EL (cell line): ENCODE measurements at places on chromosomes 2 and 18.

GRCh38 chr18:35334821-35335220, 9.4 kb downstream of the ZNF24 start:
- peak; percentile 61 for DNase-seq

- peak; percentile 64 for DNase-seq
Measured at GRCh38 chr2:215536510-215536909, 100.6 kb upstream of the FN1 start.

DNA sequence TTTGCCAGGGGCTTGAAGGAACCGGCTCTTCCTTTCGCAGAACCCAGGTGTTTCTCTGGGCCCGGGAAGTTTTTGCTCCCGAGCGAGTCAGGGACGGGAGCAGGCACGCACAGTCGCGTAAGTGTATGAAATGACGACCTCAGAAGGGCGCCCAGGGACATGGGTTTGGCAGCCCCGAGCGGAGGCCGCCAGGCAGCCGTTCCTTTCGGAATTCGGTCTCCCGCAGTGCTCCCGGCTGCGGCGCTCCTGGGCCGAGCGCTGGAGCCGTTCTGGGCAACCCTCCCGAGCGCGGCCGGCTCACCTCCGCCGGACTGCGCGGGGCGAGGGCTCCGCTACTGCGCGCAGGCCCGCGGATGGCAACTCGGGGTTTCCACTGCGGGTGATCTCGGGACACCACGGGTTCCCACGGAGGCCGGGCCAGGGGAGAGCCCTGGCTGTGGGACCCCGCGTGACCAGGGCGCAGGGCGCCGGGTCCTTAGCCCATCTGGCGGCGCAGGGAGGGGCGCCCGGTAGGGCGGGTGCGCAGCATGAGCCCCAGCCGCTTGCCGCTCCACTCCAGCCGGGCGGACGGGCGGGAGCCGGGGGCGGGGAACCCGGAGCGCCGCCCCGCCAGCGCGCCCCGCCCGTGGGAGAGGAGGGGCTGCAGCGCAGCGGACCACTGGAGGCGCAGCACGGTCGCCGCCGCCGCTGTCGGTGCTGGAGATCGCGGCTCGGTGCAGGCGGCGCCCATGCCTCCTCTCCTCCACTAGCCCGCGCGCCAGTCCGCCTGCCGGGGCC, at the start of gene OSBPL6:
Gene OSBPL6, plus strand, starts transcription at position 690 of the 777 bp plus-strand sequence. CDS start 111,673 bp downstream, outside the sequence.
- DNase-seq: peak; percentile 86

DNA sequence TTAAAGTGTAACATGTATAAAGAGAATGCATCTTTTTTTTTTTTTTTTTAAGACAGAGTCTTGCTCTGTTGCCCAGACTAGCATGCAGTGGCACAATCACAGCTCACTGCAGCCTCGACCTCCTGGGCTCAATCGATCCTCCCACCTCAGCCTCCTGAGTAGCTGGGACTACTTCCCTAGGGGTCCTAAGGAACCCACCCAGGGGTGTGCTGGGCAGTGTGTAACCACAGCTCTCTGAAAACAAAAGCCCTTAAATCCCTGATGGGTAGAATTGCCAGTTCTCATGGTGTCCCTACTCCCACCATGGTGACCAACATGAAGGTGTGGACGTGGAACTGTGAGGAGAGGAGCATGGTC, 105.6 kb upstream of the ST3GAL5 start:
- DNase-seq: no peak

- DNase-seq: no peak
Measured at GRCh38 chr2:168480356-168480755, 24.3 kb downstream of the CERS6 start.

DNA sequence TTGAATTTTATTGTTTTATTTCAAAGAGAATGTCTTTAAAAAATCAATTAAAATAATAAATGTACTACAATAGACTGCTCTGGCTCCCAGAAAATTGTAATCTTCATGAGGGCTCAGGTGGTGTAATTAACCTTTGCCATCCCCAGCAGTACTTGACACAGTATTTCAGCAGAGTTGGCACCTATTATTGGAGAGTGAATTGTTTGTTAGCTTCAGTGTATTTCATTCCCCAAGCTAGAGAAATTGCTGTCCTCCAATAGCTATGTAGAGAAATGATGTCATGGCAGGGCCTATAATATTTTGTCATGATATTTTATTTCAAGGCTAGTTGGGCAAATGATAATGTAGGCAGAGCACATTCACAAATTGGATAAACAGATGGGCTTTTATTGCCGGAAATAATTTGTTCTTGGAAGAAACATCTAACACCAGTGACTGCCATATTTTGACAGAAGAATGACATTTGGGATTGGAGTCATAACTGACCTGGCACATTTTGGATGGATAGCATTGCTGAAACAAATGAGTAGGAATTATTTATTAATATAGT, 712.0 kb upstream of the NXPH2 start:
- DNase-seq: no peak

- DNase-seq: no peak
Measured at GRCh38 chr2:196441527-196441926, 198.0 kb upstream of the CCDC150 start.

DNA sequence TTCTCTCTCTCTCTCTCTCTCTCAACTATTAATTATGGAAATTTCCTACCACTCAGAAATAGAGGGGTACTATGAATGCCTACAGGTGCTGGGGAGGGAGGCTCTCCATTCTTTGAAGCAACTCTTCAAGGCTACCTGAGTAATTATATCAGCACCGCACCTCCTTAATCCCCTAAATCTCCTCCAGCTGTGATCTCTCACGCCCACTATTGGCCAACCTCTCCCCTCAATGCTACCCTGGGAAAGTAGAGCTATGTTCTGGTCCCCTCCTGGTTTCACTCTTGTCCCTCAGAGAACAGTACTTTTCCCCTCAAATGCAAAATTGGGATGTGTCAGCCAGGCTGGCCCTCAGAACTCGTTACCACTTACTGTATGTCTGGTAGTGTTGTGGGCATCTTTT, 1.6 kb downstream of the MOCOS start:
- DNase-seq: no peak

GRCh38 chr18:62523631-62524439, 1.0 kb downstream of the ZCCHC2 start:
- DNase-seq: peak; percentile 52

GRCh38 chr2:43737097-43737854, 36.6 kb upstream of the DYNC2LI1 start:
- DNase-seq: peak; percentile 93

DNA sequence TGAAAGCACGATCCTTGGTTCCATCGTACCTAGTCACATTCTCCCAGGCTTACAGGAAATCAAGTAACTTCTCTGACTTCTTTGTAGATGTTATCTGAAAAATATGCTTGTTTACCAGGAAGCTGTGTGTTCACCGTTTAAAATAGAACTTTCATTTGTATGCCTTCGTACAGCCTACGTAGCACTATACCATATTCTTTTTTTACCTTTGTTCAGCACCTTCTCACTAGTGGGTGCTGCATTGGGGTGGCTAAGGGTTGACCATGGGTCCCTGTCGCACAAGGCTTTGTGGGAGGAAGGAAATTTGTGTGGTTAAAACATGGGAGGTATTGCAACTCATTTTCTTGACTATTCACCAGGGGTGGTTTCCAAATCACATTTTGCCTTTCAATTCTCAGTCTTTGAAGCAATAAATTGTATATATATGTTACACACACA, 16.6 kb downstream of the MALT1 start:
- DNase-seq: no peak

DNA sequence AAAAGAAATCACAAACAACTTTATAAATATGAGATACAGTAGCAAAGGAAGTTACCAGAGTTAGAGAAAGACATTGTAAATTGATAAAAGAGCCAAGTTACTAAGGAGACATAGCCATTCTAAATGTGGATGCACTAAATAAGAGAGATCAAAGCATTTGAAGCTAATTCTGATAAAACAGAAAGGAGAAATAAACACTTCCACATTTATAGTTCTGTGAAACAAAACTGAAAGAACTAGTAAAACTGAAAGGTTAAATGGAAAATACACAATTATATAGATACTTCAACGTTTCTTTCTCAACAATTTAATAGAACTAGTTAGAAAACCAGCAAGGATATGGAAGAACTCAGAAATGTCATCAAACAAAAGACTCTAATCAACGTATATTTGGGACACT, 309.0 kb upstream of the CDH2 start:
- no peak for DNase-seq

DNA sequence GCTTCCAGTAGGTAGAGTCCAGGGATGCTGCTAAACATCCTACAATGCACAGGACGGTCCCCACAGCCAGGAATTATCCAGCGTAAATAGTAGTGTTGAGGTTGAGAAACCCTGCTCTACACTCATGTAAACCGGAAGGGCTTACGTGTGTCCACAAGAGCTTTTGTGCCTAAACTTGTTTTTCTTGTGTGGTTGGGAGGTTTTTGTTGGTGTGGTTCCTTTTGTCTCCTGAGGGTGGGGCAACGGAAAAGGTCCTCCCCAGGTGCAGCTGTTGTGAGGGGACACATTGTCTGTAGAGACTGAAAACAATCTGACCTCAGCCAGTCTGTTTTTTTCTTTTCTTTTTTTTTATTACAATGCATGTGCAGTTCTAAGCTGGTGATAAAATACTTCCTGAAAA, 72.7 kb upstream of the MGAT5 start:
- no peak for DNase-seq

GRCh38 chr2:21372654-21373053, 248.9 kb downstream of the TDRD15 start:
- peak; percentile 10 for DNase-seq

- no peak for DNase-seq
Measured at GRCh38 chr2:164620457-164620856, 825 bp downstream of the GRB14 start.

GRCh38 chr2:224428787-224429440, 27.0 kb upstream of the FAM124B start:
- DNase-seq: no peak

- peak; percentile 30 for DNase-seq
Measured at GRCh38 chr18:63779386-63779785, 4.2 kb downstream of the SERPINB7 start.

GRCh38 chr2:177334940-177335543, 57.5 kb upstream of the AGPS start:
- peak; percentile 52 for DNase-seq

- DNase-seq: peak; percentile 31
Measured at GRCh38 chr2:210198326-210198725, 26.9 kb downstream of the ACADL start.

DNA sequence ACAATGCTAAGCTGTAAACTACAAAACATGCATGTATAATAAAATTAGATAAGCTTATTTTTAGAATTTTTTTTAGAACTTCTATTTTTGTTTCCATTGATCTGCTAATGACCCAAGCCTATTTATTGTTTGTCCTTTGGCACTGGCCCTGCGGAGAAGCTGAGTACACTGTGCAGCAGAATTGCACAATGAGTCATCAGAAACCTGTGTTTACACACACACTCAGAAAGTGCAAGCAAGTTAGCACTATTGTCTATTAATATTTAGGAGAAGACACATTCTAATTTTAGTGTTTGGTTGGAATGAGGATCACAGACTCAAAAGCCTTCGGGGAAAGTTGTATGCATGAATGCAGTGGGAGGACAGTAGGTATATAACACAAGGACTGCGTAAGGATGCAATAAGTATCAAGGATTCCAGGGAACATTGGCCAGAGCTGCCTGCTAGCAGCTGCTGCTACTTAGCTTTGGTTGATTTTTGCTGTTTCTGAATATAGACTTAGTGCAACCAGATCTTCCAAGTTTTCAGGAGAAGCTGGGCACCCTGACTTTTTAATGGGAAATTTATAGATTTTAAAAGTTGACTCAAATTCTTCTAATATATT, 128.2 kb downstream of the KCNH7 start:
- no peak for DNase-seq

- DNase-seq: no peak
Measured at GRCh38 chr2:177283906-177284305, 19.4 kb upstream of the NFE2L2 start.

DNA sequence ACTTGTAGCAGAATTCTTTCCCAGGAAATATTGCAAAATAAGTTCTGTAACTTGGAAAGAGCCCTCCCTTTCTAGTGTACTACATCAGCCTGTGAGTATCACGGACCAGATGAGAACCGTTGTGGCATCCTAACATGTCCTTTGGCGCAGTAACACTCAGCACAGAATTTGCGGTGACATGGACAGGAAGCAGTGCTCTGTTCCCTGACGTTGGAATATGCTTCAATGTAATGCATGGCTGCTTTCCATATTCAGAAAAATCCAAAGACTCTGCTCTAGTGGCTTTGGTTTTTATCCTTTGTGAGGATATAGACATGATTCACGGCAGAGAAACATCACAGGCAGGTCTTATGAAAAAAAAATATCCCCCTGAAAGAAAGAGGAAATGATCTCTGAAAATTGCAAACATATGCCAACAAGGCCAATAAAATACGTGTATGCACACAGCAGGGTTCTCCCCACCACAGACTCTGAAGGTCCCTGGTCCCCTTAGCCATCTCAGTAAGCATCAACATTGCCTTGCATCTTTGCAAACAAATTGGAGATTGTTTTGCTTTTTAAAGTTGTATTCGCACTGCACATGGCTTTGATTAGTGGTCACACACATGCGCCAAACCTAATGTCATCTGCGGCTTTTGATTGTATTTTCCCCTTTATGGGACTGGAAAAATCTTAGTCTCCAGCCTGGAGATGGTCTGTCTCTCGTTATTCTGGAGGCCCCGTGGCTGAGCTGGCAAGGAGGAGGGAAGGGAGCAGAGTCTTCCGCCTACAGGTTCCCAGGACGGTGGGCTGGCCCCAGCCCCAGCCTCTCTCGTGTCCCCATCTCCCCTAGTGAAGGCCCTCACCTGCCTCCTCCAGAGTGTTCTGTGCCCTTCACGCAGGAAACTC, 122.9 kb downstream of the COPS8 start:
- DNase-seq: peak; percentile 86

GRCh38 chr2:13252615-13253014, 535.9 kb downstream of the TRIB2 start:
- no peak for DNase-seq

DNA sequence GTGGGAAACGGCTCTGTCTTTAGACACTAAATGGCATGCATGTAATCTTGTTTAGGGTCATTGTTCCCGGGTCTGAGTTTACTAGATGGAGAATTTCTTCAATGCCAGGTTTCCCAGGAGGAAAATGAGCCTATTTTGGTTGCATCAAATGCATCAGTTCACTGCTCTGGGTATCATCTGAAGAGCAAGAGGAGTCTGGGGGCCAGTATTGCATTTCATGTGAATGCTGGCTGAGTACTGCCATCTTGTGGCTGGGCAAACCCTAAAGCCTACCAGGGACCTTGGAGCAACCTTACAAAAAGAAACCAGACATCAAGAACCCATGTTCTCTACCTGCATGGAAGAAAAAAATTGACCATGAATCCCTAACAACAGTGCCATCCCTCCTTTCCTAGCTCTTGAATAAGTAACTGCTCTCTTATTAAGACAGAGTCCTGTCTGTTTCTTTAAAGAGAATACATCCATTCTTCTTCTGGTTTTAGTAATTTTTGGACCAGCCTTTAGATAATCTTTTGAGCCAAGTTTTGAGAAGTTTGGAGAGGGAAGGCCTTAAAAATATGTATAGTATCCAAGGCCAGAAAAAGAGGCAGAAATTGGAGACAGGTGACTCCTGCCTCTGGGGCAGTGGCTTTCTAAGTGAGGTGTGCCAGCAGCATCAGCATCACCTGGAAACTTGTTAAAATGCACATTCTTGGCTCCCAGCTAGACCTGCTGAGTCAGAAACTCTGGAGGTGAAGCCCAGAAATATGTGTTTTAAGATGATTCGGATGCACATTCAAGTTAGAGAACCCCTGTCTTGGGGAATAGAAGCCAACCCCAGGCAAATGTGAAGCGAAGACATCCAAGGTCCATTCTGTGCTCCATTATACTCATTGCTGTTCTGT, 261.0 kb upstream of the CXCR4 start:
- DNase-seq: peak; percentile 39

GRCh38 chr2:226118471-226119429, 680.9 kb downstream of the IRS1 start:
- peak; percentile 91 for DNase-seq

- no peak for DNase-seq
Measured at GRCh38 chr18:51447351-51448342, 250.2 kb upstream of the MEX3C start.

GRCh38 chr2:79393806-79394484, 118.9 kb upstream of the CTNNA2 start:
- no peak for DNase-seq
